ENCODE measurements at places on chromosomes 12 and 14.

DNA sequence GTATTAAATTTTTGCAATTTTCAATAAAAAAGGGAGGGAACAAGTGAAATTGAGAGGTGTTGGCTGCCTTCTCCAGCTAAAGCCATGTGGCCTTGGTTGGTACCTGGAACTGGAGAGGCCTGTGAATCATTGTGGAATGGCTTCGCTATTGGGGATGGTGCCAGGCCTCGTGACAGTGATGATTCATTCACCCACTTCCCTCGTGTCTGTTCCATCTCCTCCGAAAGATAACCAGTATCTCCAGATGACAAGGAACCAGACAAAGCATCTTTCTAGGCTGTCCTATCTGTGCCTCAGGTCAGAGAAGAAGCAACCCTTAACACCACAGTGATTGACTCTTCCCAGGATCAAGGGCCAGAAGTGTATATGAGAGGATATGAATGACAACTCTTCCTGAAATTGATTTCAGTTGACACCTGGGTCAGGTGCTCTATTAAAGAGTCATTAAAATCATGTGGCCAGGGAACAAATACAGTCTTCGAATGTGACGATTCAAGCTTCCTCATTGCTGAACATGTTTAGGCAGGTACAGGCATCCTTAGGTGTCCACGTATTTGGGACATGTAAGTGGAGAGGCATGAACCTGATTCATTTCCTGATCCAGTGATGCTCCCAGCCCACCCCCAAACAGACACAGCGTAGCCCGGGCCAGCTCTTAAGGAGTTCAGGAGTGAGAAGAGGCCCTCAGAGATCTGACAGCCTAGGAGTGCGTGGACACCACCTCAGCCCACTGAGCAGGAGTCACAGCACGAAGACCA, at the start of gene RNASE7:
TSS of gene RNASE7 (plus strand) at position 687 of the 758 bp plus-strand sequence. CDS start 631 bp downstream, outside the sequence.
- no peak for DNase-seq

- DNase-seq: no peak
These were observed 75.0 kb downstream of the FAR2 start for GRCh38 chr12:29223956-29224543.

DNA sequence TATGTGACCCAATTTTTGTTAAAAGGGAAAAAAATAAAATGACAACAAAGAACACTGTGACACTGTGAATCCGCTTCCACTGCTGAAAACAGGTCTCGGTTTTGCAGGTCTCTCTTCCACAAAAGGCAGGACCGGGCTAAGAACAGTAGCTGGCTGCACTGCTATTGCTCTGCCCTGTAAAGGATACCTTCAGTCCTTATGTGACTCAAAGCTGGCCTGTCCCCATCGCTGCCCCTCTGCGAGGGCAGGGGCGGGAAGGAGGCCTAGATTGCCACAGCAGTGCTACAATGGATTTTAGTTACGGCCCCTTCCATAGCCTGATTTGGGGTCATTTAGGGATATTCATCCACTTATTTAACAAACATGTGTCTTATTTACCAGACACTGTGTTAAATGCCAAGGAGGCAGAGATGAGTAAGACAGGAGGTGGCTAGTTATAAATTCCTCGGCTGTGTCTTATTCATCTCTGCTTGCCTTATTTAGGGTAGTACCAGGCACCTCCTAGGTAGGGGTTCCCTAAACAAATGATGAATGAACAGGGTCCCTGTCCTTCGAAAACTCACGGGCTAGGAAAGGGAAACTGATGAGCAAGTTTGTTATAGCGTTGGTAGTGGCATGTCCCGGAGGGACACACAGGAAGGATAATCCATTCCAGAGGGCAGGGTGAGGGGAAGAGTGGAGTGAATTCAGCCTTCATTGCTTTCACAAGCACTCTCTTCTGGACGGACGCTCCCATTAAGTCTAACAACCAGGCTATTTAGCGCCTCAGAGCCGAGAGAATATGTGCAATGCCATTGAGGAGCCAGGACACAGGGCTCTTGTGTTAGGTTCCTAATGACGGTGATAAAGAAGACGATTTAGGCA, 73.3 kb downstream of the EID3 start:
- no peak for DNase-seq

DNA sequence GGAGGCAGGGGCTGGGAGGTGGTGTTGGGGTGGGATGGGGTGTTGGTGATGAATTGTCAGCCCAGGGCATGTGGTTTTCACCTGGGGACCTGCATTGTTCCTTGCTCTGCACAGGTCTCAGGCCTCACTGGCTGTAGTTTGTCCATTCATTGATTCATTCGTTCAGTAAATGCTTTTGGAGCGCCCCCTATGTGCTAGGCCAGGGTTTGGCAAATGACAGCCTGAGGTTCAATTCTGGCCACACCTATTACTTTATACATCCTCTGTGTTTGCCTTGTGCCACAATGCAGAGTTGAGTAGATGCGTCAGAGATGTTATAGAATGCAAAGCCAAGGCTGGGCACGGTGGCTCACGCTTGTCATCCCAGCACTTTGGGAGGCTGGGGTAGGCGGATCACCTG, 4.7 kb downstream of the ADCK1 start:
- no peak for DNase-seq

- no peak for DNase-seq
These were observed 29.2 kb downstream of the GLRX5 start for GRCh38 chr14:95564060-95564459.

- DNase-seq: no peak
These were observed 575 bp downstream of the NAA30 start for GRCh38 chr14:57390806-57391516.
